ENCODE measurements at places on chromosomes 2 and 18. TPM values are rescaled to one million over a fixed set of nuclear protein-coding genes. Genes with fewer than 3 reads are reported as not detected.

TMEM169 gene
- 0.28 TPM for total RNA-seq

IL36A gene
- not detected for total RNA-seq

TLX2 gene
- total RNA-seq: under 0.01 TPM

POLE4 gene
- total RNA-seq: 15.5 TPM
